CD4-positive, alpha-beta T cell treated with Interleukin-17A for 1 hour (primary cell): ENCODE measurements at places on chromosomes 1 and 21.
A peak's percentile ranks its signal among the peaks of the same experiment; 100 is the strongest.

GRCh38 chr21:24411429-24411828 is 1195.9 kb downstream of the MRPL39 start:
- no peak for DNase-seq

- DNase-seq = no peak
Observed at GRCh38 chr1:204307334-204307883, 52.3 kb downstream of the PLEKHA6 start.

DNA sequence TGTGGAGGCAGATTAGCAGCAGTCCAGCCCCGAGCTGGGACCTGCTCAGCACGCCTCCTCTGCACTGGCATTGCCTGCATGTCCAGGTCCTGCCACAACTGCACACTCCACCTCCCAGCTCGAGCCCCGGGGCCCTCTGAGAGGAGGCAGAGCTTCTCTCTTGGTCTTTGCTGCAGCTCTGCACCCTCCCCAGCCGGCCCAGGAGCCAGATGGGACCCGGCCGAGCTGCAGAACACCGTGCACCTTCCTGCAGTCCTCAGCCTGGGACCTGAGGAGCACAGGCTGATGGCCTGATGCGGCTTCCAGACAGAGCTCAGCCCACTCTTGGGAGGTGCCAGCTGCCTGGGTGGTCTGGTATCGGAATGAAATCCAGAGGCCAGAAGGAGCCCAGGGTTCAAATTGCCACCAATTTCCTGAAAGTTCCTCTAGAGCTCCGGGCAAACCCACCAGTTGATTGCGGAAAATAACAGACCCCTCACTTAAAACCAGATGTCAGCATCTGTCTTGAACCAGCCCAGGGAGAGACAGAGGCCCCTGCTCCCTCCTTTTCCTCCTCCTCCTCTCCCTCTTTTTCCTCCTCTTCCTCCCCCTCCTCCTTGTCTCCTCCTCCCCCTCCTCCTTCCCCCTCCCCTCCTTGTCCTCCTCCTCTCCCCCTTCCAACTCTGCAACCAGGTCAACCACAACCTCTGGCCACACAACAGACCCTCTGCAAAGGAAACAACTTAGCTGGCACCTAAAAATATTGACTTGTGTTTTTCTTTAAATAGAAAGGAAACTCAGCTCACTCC is 10.6 kb upstream of the SPSB1 start:
- DNase-seq = no peak

DNA sequence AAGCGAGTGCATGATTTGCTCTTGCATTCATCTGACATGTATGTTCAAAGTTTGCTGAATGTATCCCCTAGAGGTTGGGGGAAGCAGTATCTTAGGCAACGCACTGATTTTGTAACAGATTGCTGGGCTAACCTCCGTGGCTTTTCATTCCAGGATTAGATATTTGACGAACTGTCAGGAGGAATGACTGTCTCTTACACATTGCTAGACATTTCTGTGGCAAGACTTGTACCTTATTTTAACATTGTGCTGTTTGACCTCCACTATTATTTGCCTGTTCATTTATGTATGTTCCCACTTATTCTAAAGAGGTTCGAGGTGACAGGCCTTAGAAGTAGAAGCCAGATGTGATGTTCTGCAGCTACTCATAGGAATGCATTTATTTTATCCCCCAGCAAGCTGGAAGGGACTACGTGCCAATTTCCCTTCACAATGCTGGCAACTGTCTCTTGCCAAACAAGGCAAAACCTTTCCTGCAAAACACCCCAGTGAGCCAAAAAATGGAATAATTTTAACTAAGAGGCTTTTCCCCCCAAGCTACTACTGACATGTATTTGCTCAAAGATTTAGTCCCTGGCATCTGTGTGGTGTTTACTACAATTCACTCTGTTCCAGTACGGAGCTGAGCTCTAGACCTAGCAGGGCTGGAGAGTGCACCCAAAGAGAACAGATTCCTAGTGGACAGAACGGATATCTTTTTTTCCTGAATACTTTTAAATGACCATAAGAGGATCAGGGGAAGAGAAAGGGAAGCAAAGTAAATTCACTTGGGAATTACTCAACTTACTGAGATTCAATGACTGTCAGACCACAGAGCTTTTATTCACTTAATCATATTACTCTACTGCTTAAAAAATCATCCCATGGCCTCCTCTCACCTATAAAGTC is 646.2 kb downstream of the SMYD3 start:
- DNase-seq = no peak

DNA sequence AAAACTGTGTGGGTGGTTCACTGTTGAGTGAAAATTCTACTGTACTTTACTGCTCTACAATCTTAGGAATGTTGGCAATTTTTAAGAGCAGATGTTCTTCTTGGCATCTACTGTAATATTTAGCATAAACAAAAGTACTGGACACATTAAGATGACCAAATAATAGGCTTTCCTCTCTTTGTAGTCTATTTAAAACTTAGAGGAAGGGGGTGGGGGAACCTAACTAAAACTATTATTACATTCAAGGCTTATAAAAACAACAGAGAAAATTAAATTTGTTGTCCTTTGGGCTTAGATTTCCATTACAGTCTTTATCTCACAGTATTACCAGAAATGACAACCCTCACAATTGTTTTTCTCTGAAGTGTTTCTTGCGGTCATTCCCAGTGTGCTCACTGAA is 181.2 kb downstream of the PLPPR4 start:
- DNase-seq = no peak

DNA sequence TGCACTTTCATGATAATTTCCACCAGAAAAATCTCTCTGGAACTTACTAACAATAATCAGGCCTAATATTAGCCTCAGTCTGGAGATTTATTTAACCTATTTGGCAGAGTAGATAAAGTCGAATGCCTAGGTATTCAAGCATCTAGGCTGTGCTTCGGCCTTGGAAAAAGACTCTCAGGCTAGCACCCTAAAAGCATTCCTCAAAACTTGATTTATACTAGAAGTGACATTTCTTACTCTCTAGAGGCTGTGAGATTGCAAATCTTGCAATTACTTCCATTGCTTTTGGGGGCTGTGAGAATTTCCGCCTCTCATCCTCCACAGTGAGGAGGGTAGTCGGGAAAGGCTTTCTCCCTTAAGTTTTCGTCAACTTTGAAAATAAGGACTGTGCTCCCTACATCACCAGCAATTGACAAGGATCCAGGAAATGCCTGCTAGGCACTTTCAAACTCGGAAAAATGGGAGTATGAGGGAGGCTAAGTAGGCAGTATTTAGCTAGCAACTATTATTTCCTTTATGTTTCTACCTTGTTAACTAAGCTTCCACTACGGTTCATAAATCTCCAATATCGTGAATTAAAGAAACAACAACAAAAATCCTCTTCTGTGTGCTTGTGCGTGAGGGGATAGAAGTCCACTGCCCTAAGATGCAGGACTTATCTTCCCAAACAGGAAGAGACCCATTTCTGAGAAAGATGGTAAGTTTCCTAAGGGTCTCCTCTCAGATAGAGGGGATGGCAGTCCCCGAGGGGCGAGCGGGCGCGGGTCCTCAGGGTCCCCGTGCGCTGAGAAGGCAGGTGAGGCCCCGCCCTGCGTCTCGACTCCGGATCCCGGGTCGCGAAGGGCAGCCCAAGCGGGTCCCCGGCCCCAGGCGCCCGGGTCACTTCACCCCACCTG is 1.1 kb upstream of the LMO4 start:
- no peak for DNase-seq

- peak; percentile 61 for DNase-seq
Observed at GRCh38 chr1:150168960-150169601, 19.4 kb downstream of the PLEKHO1 start.

- DNase-seq = peak; percentile 44
Observed at GRCh38 chr1:159881622-159882526, 18.1 kb downstream of the CFAP45 start.

DNA sequence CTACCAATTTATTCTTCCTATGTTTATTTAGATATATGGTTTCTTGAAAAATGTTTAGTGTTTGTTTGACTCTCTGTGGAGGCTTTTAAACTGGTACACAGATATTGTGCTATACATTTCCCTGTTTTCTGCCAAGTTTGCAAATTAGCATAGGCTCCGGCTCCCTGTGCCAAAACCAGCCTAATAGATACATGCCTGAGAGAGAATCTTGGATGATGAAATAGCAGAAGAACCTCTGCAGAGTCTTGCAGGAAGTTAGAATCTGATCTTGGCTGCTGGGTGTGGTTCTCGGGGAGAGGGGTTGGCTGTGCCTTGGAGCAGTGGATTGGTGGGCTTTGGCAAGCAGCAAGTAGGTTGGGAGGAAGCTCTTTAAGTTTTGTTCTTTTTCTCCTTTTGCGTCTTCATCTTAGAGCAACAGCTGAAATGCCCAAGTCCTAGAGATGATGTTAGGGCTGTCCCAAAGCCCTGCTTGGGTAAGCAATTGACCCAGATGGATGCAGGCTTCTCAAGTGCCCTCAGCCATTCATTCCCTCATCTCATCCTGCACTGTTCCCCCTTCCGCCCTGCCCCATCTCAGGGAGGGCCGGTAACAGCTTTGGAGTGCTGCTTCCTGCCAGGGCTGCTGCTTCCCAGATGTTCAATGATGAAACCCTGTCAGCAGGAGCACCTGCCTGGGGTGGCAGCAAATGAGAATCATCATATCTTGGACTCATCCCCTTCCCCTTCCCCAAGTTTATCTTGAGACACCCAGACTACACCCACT is 9.3 kb downstream of the PLA2G2A start:
- no peak for DNase-seq

GRCh38 chr1:8169364-8170058 is 143.4 kb upstream of the ERRFI1 start:
- peak; percentile 83 for DNase-seq

- no peak for DNase-seq
Observed at GRCh38 chr1:25876693-25877077, 1.2 kb upstream of the PAQR7 start.

- DNase-seq = no peak
Observed at GRCh38 chr1:185603158-185603557, 131.0 kb upstream of the HMCN1 start.

- DNase-seq = no peak
Observed at GRCh38 chr1:87197156-87197555, 131.5 kb upstream of the LMO4 start.

GRCh38 chr1:19739628-19740027 is 60.1 kb downstream of the TMCO4 start:
- DNase-seq = no peak

DNA sequence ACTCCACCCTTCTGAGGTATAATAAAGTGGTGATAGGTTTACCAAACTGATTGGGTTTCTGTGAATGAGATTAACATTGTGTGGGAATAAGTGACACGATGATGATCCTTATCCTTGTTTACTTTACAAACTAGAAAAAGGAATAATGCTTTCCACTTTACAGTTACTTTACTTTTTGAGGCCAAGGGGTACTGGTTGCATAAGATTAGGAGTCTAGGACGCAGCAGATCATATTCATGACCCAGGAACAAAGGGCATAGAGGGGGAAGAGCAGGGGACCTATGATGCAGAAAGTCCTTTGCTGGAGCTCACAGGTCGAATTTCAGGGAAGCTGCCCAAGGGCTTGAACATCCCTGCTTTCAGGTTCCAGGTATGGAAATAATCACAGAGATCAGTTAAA is 20.4 kb downstream of the FGGY start:
- no peak for DNase-seq

DNA sequence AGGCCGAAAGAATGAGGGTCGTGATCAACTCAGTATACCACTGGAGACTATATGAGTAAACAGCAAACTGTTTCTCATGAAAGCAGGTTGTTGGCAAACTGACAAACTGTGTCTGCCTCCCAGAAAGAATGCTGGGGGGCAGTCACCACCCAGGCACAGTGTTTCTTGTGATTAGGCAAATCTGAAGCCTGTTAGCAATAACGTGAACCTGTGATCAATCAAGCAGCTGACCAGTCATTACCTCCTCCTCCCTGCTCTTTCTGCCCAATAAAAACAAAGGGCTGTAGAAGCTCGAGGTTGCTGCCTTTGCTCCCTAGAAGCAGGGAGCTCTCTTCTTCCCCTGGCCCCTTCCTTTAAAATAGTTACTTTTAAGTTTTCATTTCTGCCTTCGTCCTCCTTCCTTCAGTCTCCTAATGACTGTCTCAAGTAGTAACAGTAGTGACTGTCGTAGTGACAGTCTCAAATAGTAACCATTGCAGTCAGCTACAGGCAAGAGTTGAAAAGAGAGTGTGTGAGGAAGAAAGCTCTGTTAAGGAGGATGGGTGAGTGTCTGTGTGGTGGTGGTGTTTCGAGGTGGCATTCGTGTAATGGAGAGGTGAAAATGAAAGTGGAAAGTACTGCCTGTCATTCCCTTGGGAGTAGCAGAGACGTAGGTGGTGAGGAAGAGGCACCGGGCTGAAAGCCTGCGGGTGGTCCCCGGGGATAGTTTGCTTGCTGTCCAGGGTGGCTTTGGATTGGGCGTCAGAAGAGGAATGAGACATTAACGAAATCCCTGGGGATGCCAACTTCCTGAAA is 14.5 kb downstream of the HHAT start:
- DNase-seq = no peak

GRCh38 chr1:41670217-41670957 is 185.9 kb upstream of the EDN2 start:
- no peak for DNase-seq

- DNase-seq = no peak
Observed at GRCh38 chr1:56297208-56297607, 282.2 kb downstream of the PLPP3 start.

DNA sequence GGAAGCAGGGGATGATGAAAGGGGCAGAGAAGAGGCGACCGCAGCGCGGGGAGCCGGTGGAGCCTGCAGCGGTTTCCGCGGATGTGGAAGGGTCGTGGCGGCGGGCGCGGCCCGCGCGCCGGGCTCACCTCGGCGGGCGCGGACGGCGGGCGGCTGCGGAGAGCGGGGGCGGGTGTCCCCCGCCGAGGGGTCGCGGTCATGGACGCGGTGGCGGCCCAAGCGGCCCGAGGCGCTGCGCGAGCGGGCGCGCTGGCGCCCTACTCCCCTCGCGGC is 572 bp downstream of the LPGAT1 start:
- DNase-seq = no peak

DNA sequence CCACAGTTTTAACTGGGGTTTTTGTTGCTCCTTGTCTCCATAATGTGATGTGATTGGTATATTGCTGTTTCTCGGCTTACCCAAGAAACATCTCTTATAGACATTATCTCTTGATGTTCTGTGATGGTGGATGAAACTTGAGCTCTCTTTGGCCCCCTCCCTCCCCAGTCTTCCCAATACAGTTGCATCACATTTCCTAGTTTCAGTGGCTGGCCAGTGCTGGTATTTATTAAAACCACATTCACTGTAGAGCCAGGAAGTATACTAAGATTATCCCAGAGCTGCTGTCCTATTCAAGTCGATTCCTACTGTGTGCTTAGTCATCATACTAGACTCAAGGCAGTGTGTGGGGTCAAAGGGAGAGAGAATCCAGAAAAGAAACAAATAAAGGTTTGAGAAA is 244.4 kb downstream of the KAZN start:
- no peak for DNase-seq

- peak; percentile 30 for DNase-seq
Observed at GRCh38 chr1:150161747-150162581, 12.2 kb downstream of the PLEKHO1 start.
